Calu3 (cell line): ENCODE measurements at places on chromosomes 16 and 17. TPM values are rescaled to one million over a fixed set of nuclear protein-coding genes. Genes with fewer than 3 reads are reported as not detected.

The OMG gene
- total RNA-seq: not detected in 2 replicates

The SMIM36 gene
- total RNA-seq: not detected in 2 replicates

The AXIN2 gene
- total RNA-seq: 0.45 and 0.49 TPM in 2 replicates

DNA sequence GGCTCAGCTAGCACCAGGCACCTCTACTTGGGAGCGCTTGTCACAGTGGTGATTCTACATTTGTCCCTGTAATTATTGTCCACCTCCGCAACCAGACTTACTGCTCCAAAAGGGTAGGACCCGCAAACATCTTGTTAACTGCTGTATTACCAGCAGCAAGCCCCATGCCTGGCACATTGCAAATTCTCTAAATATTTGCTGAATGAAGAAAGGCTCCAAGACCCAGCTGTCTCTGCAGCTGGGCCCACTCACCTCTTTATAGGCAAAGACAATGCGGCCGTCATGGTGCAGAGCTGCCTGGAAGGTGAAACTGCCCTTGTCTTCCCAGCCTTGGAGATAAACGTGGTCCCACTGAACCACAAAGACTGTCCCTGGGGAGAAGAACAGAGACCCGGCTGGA lies 44.3 kb downstream of the PLXDC1 start:
- no peak for DNase-seq

- no peak for DNase-seq
These were observed 22.2 kb downstream of the KRT23 start for GRCh38 chr17:40915199-40915661.

- DNase-seq: no peak
These were observed 910 bp upstream of the RAMP2 start for GRCh38 chr17:42759982-42760651.

DNA sequence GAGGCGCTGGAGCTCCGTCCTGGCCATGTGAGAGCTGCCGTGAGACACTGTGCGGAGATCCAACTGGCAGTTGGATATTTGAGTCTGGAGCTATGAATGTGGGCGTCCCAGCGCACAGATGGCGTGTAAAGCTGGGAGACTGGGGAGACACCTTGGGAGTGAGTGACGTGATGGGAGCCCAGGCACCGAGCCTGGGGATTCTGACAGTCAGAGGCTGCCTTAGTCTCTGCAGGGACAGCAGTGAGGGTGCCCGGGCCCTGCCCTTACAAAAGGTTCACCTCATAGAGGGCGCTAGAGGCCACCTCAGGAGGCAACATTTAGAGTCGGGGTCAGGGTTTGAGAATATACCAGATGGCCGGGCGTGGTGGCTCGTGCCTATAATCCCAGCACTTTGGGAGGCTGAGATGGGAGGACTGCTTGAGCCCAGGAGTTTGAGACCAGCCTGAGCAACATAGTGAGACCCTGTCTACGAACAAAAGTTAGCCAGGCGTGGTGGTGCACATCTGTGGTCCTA lies 194.1 kb upstream of the GSE1 start:
- DNase-seq: no peak
